Hematopoietic multipotent progenitor cell (in vitro differentiated cells): ENCODE measurements at places on chromosomes 12 and 14. TPM values are rescaled to one million over a fixed set of nuclear protein-coding genes. Genes with fewer than 3 reads are reported as not detected.

DNA sequence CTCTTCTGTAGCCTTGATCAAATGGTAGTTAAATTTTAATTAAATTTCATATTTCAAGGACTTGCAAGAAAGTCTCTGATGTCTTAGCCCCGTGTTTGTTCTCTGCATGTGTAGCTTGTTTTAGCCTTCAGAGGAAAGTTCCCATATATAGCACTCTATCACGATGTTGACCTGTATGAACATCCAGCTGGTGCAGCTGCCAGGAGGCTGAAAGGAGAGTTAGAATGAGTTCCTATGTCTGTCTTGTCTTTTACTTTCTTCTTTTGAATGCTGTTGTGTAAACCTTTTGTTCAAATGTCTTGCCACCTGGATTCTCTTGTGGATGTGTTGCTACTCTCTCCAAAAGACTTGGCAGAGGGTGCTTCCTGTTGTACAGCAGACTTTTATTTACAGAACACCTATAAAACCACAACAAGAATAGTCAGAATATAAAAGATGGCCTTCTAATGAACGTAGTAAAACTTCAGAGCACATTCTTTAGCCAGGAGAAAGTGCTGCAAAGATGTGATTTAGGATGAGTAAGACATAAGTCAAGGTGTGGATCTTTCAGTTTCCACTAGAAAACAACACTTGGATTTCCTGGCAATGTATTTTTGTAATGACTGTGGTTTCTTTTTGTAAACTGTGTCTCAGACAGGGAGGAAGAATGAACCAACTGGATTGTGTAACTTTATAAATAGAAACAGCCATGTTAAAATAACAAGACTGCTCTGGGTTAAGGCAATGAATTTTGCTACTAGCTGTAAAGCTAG is 17.2 kb downstream of the NAV3 start:
- no peak for DNase-seq

GRCh38 chr12:44689587-44689986 is 186.5 kb downstream of the NELL2 start:
- DNase-seq: no peak

DNA sequence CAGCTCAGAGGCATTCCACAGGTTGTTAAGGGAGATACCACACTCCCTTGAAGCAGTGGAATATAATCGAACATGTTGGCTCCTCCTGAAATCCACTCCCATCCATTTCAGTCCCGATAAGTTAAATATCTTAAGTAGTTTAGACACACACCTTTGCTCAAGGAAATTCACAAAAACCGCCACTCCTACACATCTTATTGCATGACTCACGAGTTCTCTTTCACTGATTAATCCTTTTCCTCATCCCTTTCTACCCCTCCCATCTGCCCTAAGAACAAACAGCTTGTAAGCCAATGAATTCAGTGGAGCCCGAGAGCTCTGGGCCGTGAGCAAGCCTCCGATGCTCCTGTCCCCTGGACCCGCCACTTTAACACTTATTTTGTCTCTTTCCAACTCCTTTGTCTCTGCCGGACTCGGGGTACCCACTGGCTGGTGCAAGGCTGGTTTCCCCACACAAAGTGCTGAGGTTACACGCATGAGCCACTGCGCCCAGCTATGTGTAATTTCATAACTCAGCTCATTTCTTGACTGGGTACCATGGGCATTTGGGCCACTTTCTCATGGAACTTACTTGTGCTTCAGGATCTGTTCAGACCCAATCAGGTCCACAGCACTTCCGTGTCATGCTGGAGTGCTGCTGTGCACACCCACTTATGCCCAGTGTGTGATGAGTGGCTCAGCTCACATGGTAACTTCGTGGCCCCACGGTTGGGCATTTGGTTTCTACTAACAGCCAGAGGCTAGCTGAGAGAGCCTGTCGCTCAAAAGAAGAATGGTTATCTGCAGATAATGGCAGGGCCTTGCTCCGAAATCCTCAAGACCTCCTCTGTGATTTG is 171.8 kb upstream of the ALG10B start:
- DNase-seq: no peak

DNA sequence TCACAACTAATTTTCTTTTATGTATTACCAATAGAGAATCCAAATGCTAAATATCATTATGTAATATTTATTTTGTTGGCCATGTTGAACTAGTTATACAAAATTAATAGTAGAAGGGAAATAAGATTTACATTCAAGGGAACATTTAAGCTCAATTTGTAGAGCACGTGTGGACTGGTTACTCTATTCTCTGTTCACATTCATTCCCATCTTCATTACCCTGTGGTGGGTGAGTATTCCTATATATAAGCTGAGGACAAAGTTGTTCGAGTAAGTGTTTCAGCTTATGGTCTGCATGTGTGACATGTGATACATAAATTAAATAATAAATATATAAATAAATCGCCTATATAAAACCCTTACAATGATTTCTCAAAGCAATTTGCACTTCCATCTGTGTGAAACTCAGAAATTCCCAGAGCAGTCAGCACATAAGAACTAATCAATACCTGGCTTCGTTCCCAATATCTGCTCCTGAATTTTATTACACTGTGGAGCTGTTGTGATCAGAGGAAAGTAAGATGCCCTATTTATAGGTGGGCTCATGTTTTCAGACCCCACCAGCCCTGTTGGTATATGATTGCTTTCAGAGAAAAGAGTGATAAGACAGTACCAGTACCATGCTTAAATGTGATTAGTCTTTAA is 308.2 kb upstream of the DCN start:
- DNase-seq: no peak

DNA sequence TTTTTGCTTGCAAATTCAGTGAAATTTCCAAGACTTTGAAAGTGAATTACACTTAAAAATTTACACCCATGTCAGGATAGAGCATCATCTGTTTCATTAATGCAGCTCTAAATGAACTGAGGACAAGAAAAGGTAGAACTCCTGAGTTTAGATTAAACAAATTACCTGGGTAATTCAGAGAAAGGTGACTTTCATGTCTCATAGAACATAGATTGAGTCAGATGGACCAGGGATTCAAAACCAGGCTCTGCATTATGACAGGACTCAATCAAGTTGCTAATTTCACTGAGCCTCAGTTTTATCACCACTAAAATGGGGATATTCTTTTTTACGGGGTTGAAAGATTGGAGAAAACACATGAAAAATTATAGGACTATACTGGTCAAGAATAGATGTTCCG is 4.5 kb downstream of the ARHGDIB start:
- DNase-seq: no peak

DNA sequence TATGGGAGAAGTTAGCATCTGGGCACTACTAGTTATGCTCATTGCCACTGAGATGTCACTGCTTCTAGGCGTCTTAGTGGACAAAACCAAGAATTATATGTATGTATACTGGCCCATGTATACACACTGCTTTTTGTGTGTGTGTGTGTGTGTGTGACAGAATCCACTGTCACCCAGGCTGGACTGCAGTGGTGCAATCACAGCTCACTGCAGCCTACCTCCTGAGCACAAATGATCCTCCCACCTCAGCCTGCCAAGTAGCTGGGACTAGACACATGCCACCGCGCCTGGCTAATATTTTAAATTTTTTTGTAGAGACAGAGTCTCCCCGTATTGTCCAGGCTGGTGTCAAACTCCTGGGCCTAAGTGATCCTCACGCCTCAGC is 25.2 kb downstream of the LIMA1 start:
- DNase-seq: no peak

DNA sequence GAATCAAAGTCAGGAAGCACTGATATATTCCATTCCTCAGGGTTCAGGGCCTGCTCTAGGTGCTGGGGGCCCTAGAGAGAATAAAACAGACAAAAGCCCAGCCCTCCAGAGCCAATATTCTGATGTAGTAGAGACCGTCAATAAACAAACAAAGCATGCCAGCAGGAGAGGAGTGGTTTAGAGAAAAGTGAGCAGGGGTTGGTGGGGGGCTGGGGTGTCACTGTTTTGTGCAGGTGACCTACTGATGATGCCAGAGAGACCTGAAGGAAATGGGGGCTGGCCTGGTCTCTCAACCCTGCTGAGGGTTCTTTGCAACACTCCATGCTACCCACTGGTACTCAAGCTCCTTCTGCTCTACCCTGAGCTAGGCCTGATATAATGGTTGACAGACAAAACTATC is 26.5 kb downstream of the IL26 start:
- DNase-seq: no peak

- no peak for DNase-seq
Measured at GRCh38 chr14:96162741-96163140, 41.9 kb upstream of the BDKRB2 start.

DNA sequence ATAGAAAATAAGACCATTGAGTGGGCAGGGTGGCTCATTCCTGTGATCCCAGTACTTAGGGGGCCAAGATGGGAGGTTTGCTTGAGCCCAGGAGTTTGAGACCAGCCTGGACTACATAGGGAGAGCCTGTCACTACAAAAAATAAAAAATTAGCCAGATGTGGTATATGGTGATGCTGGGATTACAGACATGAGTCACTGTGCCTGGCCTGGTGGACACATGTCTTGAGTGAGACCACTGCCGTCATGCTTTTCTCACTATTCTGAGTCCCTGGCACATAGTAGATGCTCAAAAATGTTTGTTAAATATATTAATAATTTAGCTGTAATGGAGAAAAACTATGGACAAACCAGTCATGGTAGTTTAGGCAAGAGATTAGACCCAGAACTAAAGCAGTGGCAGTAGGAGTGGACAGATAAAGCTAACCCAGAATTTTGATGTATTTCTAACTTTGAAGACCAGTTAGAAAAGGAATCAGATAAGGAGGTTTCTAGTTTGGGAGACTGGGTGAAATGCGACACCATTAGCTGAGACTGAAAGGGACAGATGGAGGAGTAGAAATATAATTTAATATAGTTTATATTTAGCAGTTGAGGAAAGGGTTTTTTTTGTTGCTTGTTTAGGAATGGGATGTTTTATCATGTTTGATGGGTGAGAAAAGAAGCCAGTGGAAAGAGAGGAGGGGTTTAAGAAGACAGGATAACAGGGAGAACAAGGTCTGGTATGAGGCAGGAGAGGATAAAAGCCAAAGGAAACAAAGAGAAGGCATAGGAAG is 7.4 kb upstream of the PTGES3 start:
- no peak for DNase-seq

GRCh38 chr12:115438314-115438713 is 754.3 kb upstream of the TBX3 start:
- no peak for DNase-seq

- DNase-seq: no peak
Measured at GRCh38 chr12:103833891-103834290, 7.1 kb downstream of the NT5DC3 start.

DNA sequence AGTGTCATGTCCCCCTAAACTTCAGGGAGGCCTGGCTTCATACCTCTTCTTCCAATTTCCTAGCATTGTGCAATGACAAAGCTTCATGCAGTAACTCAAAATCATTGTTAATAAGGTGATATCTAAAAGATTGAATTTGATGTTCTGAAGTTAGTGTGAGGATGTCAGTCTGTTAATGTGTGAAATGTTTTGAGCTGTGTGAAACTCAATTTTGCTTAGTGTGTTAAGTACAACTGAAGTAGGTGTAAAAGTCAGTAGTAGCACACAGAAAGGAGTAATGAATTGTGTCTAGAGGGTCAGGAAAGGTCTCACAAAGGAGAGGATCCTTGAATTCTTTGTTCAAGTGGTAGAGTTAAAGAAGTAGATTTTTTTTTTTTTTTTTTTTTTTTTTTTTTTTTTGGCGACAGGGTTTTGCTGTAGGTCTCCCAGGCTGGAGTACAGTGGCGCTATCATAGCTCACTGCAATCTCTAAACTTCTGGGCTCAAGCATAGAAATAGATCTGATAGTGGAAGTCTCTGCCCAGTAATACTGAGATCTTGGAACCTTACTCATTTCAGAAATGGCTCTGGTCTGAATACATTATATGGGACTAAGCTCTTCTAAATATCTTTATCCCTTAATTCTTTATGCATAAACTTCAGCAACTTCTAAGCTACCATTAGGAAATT is 63.9 kb downstream of the FUT8 start:
- DNase-seq: no peak

DNA sequence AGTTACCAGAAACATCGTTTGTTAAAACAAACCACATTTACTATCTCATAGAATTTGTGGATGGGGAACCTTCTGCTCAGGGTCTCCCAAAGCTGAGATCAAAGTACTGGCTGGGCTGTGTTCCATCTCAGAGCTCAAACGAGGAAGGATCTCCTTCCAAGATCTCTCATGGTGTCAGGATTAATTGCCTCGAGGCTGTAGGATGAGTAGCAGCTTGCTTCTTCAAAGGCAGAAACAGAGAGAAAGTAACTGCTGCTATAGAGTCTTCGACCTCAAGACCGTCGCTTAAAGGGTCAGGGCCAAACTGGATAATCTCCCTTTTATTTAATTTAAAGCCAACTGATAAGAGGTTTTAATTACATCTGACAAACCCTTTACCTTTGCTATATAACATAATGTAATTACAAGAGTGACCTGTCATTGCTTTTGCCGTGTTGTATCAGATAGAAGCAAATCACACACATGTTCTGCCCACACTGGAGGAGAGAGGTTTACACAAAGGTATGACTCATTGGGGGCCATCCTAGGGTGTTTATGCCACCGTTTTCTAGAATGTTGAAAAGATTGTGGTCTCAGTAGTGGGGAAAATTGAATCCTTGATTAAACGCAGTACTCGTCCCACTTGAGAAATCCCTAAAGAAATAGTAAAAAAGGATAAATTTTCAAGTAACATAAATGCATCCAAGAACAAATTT is 868.8 kb upstream of the TMEM132C start:
- DNase-seq: no peak

GRCh38 chr14:76820700-76821099 is 5.5 kb upstream of the LRRC74A start:
- no peak for DNase-seq

DNA sequence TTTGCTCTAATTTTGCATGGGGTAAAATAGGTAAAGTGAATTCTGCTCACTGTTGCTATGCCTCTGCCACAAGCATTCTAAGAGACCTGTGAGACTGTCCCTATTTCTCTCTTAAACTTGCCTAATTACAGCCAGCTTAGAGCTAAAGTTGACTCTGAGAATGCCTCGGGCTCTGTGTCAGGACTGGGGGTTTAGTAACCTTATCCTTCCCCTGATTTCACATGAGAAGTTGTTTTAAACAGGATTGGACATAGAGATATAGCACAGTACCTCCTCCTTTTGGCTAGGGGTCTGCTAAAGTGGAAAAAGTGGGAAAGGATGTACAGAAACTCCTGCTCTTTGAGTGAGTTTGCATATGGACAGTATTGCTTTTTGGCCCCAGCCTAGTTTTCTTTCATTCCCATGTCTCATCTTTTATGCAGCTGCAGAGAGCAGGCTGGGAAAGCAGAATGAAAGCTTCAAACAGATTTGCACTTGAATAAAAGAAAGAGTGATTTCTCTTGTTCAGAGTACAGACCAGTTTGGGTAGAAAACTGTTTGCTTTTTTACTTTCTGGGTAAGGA is 122.0 kb downstream of the RAD51B start:
- no peak for DNase-seq

- peak; percentile 42 for DNase-seq
Measured at GRCh38 chr14:87944987-87945604, 47.9 kb downstream of the GALC start.

GRCh38 chr12:115230606-115231005 is 546.6 kb upstream of the TBX3 start:
- no peak for DNase-seq

MGST1 gene
- total RNA-seq: 17.2 TPM

LUM gene
- 0.27 TPM for total RNA-seq

IL23A gene
- total RNA-seq: 0.81 TPM

KIF5A gene
- total RNA-seq: 1.3 TPM

CACNA1C gene
- 0.54 TPM for total RNA-seq

POU6F1 gene
- 3.2 TPM for total RNA-seq

TMEM229B gene
- total RNA-seq: 46.3 TPM
